GM04504 (cell line): ENCODE measurements at places on chromosomes 5 and 9.

DNA sequence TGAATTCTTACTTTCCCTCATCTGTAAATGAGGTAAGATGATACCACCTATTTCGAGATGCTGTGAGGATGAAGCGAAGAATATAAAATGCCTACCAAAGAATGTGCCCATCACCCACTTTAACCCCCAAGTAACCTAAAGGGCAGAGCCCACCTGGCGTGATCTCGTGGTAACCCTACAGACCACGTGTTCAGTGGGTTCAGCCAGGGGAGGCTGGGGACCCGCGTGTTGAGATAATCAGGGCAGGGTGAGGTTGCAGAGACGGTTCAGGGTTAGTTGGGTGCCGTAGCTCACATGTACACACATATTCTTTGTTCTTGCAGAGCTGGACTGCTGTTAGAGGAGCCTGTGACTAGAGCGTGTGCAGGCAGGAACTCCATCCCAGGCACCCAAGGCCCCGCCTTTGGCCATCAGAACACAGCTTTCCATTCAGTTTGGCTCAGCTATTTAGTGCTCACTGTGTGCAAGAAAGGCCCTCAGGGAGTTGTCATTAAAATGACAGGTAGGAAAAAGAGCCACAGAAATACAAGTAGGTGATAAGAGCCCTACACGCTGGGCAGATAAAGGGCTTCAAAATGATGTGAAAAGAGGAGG lies 56.5 kb upstream of the HAND1 start:
- no peak for DNase-seq

DNA sequence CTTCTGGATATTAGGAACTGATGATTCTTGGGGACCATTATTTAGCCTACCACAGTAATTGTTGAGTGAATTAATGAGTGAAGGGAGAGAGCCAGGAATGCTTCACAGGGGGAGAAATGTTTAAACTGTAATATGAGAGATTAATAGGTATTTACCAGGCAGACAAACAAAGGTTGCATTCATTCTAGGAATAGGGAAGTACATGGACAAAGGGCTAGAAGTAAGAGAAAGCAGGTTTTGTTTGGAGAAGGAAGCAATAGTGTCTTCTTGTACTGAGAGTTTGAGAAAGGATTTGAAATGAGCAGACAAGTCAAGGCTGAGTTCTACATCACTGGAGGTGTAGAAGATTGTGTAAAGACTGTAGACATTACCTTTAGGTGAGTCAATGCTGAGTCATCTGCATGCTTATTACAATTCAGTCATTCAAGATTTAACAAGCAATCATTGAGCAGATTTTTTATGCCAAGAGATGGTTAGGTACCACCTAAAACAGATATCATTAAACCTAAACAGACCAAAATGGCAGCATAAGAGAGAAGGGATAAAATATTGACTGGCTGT lies 8.0 kb downstream of the TAF1L start:
- DNase-seq = no peak

- peak; percentile 96 for DNase-seq
These were observed at the start of gene UHRF2 for GRCh38 chr9:6412487-6413364. UHRF2 (plus strand) TSS chr9:6413199; CDS start chr9:6413491, 292 bp downstream.

GRCh38 chr5:130350131-130350530 lies 445.9 kb downstream of the CHSY3 start:
- DNase-seq = no peak

DNA sequence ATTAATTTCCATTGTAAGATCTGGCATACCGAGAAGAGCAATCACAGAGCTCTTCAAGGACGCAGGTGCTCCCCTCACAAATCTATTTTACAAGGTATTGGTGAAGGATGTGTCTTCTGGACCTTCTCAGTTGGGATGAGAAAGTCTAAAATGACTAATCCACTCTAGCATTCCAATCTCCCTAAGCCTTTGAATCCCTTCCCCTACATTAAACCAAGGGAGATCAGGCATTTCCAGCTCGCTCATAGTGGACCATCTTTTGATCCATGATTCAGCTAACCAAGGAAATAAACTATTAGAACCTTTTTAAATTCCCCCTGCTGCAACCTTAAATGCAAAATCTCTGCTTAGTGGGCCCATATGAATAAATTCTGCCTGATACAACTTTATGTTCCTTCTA lies 95.9 kb upstream of the FBN2 start:
- DNase-seq = no peak

- DNase-seq = peak; percentile 61
These were observed 6.2 kb upstream of the SPINK4 start for GRCh38 chr9:33233626-33234342.

GRCh38 chr5:133397990-133398645 lies 214.2 kb downstream of the FSTL4 start:
- no peak for DNase-seq

DNA sequence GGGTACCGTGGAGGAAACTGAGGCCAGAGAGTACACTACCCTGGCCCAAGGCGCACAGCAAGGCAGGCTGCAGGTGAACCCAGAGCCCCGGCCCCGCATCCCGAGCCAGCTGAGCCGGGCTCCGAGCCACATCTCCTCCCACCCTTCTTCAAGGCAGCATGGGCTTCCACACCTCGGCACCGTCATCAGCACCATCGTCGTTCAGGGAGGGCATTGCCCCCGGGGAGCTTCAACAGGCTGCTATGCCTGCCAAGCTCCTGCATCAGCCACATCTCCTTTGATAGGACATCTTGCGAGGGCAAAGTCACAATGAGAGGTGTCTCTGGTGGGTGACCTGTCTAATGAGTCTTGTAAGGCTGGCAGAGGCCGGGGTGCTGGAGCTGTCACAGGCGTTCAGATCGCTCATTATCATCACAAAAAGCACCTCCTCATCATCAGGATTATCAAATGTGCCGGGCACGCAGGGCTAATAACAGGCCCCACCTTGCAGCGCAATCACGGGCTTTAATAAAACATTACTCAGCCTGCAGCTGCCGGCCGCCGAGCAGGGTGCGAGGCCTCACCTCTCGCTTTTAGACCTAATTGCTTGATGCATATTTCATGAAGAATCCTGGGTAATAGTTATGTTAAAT lies 20.0 kb upstream of the SLC25A51 start:
- no peak for DNase-seq

DNA sequence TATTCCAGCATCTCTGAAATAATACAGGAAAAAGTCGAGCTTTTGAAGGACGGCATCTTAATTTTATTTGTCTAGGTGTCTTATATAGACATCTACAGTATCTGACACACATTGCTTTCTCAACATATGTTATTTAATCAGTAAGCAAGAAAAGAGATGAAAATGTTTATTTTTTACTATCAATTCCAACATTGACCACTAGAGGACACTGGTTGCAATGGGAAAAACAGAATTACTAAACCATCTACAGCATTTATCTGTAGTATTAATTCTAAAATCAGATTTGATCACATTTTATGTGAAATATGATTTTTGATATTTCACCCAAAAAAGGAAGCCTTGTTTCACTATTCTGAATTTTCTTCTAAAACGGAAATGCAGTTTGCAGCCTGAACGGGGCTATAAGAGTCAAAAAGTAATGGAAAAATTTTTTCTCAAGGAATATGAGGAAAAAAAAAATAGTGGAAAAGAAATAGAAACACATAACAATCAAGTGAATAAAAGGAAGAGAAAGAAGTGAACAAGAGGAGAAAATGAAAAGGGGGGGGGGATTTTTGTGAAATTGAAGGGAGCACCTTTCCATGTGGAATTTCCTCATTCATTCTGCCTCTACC lies 98.6 kb downstream of the OSTF1 start:
- no peak for DNase-seq

DNA sequence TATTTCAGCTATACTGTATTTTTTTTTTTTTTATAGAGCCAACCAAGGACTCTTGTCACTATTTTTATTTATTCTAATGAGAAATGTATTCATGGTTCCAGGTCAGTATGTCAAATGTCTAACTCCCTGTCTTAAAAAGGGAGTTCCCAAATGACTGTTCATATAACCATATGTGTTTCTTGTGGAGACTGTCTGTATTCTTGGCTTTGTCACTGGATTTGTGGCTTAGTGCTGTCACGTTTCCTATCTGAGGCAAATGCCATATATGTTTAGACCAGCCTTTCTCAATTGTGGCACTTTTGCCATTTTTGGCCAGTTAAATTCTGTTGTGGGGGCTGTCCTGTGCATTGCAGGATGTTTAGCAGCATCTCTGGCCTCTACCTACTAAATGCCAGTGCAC lies 3.1 kb downstream of the GCNT1 start:
- DNase-seq = no peak

DNA sequence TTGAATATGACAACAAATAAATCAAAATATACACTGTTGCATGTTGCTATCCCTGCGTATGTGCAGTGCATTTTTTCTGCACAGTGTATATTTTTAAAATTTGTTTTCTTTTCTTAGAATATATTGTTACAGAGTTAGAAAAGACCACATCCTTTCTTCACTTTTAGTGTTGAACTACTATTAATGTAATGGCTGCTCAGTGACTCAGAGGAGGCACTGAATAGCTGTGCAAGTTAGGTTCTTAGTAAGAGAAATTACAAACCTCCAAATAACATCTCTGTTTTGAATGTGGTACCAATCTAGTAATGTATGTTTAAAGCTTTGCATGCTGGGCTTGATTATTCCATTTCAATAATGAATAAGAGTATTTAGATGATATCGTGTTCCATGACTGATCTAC lies 208.9 kb upstream of the PRR16 start:
- DNase-seq = no peak

GRCh38 chr5:113245427-113246225 lies 189.2 kb downstream of the TSSK1B start:
- DNase-seq = no peak

DNA sequence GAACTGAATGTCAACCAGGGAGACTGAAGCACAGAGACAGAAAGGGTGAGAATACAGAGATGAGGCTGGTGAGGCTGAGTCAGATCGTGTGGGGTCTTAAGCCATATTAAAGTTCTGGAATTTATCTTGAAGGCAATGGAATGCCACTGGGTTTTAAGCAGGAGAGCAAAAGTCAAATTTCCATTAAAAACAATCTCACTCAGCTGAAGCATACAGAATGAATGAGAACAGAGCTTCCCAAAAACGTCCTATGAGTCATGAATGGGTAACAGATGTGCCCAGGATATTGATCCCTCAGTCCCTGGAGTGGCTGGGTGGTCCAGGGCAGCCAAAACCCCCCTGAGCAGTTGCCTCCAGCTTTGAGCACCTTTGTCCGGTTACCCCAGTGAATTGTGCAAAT lies 44.9 kb downstream of the PFDN1 start:
- DNase-seq = no peak

GRCh38 chr5:143374496-143375217 lies 28.8 kb downstream of the NR3C1 start:
- no peak for DNase-seq

DNA sequence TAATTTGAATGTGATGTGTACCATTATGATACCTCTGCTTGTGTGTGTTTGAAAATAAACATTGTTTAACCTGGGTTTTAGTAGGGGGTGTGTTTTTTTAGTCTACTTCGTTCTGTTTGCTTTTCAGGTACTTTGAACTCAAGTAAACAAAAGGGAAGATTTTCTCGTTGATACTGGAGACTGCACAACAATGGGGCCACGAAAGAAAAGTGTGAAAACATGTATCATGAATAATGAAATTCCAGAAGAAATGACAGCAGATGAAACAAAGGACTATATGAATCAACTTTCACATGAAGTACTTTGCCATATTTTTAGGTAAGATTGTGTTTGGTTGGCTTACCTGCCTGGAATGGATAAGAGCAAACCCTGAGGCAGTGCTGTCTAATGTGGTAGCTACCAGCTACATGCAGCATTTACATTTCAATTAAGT lies 10.8 kb downstream of the FBXO38 start:
- no peak for DNase-seq

GRCh38 chr5:10759111-10759510 lies 1.9 kb downstream of the DAP start:
- DNase-seq = no peak

- DNase-seq = no peak
These were observed 29.3 kb upstream of the RNF130 start for GRCh38 chr5:180100621-180101450.

- DNase-seq = no peak
These were observed 116.4 kb downstream of the GADD45G start for GRCh38 chr9:89721176-89721700.

- peak; percentile 24 for DNase-seq
These were observed 160.3 kb downstream of the HSD17B3 start for GRCh38 chr9:96141666-96142065.

DNA sequence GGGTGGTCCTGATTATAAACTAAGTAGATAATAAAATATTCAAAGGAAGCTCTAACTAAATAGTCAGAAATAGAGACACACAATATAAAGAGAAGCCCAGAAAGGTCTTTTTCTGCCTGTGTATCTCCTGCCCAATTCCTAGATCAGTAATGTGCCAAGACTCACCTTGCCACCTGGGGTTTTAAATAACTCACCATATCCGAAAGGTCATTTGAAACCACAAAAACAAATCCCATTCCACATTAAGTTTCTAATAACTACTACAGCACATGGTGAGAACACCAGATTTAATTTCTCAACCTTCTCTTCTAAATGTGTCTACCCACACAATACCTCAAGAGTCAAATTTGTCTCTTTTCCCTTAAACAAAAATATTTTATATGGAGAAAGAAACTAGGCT lies 75.2 kb downstream of the ZNF608 start:
- no peak for DNase-seq

DNA sequence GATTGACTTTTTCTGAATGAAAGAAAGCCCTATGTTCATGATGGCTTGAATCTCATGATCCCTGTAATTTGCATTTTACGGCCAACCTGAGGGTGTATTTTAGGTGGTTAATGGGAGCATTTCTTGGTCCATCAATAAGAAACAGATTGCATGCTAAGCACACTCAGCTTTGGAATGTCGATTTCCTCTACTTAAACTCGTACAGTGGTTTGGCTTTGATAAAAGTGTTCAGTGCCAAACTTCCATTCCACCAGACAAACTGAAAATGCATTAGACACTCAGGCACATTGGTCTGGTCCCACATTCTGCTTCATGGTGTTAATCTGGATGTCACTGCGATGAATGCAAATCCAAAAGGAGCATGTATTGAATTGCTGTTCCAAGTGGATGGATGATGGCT lies 77.0 kb downstream of the VCAN start:
- DNase-seq = peak; percentile 48
